ENCODE measurements at places on chromosomes 11 and 22.

GRCh38 chr11:576811-577610, 741 bp downstream of the PHRF1 start:
- DNase-seq = no peak

DNA sequence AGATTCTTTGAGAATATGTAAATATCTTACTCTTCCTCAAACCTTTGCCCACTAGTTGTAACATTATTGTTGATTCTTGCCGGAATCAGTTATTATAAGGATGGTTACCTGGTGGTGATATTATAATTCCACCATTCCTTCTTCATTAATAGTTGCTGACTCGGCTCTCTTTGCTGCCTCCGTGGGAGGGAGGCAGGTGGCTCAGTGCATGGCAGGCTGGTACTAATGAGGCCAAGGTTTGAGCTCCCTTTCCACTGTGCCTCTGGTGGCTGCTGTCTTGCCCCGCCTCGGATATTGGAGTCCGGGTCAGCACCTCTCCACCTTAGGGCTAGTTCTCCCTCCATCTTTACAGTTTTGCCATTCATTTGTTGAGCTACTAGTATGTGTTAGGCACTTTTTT, 12.7 kb downstream of the CD6 start:
- DNase-seq = no peak

- no peak for DNase-seq
Observed at GRCh38 chr22:33921525-33922348, 1.5 kb upstream of the LARGE1 start.

DNA sequence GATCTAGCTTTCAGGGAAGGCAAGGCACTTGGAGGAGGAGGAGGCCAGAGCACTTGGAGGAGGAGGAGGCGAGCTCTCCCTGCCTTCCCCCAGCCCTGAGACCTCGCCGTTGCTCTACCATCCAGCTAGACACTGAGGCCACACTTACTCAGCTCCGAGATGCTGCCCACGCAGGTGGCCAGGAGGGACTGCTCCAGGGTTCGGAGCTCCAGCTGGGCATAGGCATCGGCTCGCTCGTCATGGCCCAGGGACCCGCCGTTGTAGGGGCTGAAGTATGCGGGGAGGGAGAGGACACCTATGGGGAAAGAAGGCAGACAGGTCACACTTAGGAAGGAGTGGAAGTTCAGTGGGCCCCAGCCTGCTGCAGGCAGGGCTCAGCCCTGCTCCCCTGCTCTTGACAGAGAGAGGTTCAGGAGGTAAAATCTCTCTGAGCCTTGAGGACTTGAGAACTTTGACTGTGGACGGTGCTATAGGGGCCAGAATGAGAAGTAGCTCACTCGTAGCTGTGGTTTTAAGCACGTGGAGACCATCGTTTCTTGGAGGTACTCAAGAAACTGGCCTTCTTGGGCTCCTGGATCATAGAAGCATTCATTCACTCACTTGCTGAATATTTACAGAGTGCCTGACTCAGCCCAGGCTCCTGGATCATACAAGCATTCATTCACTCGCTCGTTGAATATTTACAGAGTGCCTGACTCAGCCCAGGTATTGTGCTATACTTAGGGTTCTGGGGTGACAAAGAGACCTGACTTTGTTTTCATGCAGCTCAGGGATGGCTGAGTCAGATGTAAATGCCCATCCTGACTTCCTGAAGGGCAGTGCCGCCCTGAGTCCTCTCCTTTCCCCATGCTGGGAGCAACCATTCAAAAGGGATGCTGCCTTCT, 99.2 kb downstream of the NAT10 start:
- DNase-seq = no peak

DNA sequence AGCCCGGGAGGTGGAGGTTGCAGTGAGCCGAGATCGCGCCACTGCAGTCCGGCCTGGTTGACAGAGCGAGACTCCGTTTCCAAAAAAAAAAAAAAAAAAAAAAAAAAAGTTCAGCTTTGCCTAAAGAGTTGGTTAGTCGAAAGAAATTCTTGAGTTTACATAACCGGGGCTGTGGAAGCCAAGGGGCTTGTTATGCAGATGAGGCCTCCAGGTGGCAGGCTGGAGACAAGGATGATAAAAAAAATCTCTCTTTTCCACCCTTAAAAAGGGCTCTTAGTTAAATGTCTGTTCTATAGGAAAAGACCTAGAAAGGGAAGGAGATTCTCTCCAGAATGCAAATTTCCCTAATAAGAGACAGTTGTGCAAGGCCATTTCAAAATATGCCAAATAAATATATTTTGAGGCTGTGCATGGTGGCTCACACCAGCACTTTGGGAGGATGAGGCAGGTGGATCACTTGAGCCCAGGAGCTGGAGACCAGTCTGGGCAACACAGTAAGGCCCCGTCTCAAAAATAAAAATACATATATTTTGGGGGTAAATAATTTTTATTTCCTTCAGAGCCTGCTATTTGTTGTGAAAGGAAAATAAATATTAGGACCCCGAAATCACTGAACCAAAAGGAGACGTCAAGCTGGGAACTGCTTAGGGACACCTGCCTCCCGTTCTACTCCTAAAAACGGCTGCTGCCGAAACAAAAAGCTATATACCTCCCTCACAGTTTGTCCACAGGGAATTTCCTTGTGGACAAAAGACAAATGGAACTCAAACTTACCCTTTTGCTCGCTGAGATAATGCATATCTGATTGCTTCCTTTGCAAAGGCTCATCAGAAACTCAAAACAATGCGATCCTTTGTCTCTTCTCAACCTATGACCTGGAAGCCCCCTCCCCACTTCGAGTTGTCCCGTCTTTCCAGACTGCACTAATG, 2.4 kb upstream of the IFITM2 start:
- no peak for DNase-seq

DNA sequence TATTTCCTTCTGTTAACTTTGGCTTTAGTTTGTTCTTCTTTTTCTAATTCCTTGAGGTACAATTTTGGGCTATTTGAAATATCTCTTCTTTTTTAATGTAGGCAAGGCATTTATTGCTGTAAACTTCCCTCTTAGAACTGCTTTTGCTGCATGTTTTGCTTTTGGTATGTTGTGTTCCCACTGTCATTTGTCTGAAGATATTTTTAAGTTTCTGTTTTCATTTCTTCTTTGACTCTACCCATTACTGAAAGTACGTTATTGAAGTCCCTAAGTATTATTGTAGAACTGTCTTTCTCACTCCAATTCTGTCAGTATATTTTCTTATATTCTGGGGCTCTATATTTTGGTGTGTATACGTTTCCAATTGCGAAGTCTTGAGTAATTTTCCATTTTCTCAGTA, 77.9 kb downstream of the KCNQ1OT1 start:
- no peak for DNase-seq

- DNase-seq = no peak
Observed at GRCh38 chr11:104694259-104695064, 203.8 kb downstream of the CASP12 start.

GRCh38 chr22:39360674-39361413, 11.1 kb downstream of the SYNGR1 start:
- DNase-seq = no peak

GRCh38 chr11:128684549-128685401, 9.1 kb upstream of the FLI1 start:
- DNase-seq = no peak

- DNase-seq = no peak
Observed at GRCh38 chr11:47225552-47226400, 11.0 kb downstream of the DDB2 start.

DNA sequence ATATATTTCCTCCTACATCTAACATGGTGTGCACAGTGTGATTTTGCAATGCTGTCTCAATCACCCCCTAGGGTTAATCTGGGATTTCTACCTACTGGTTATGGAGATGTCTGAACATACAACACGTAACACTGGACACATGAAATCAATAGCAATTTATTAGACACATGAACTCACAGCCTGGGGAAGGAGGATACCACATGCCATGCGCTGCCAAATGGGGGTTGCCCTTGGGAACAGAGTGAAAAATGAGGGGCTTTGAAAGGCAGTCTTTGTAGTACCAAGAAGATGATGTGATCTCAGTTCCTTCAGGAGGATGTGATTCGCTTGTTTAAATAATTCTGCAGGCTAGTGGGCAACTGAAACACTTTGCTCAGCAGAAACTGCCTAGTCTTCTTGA, 253.6 kb upstream of the LRRC4C start:
- no peak for DNase-seq

GRCh38 chr11:134272381-134273316, 3.5 kb upstream of the GLB1L3 start:
- DNase-seq = no peak

- no peak for DNase-seq
Observed at GRCh38 chr11:119742263-119742861, 13.4 kb upstream of the NECTIN1 start.

GRCh38 chr11:44848203-44848962, 102.3 kb downstream of the TP53I11 start:
- DNase-seq = no peak

DNA sequence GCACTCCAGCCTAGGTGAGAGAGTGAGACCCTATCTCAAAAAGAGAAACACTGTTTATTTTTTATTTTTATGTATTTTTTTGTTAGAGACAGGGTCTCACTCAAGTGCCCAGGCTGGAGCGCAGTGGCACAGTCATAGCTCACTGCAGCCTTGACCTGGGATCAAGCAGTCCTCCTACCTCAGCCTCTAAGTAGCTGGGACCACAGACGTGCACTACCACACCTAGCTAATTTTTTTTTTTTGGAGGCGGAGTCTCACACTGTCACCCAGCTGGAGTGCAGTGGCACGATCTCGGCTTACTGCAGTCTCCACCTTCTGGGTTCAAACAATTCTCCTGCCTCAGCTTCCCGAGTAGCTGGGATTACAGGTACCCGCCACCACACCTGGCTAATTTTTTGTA, 6.4 kb downstream of the RBX1 start:
- DNase-seq = no peak

DNA sequence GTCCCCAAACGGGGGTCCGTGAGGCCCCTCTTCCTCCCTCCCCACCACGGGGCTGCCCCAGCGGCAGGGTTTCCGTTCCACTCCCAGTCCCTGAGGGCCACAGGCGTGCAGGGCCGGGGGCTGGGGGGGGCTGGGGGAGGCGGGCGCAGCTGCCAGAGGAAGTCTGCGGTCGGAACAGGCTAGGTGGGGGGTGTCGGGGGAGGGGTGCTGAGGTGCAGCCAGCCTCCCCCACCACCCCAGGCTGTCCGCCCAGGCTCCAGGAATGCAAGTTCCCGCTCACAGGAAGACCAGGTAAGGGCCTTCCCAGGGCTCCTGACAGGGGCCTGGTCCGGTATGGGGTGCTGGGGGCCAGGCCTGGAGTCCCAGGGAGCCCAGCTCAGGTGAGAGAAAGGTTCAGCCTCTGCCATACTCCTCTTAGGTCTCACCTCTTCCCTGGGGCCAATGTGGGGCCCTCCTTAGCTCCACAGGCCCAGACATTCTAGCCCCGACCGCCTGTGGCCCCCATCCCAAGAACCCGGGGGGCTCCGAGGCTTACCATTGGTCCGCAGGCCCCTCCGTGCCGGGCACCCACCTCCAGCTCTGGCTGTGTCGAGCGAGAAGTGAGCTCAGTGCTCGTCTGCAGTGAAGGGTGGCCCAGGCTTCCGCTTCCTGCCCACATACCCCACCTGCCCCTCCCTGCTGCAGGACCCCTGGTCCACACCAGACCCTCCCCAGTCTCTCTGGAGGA, at the start of gene PTPRCAP:
Gene PTPRCAP, minus strand, starts transcription at position 601 of the 727 bp plus-strand sequence. Its CDS starts 63 bp downstream, at position 538.
- no peak for DNase-seq

All from NCI-H1417 treated with DMSO at 0.1 percent for 48 hours (cell line).